ENCODE measurements at places on chromosomes 13 and 19. TPM values are rescaled to one million over a fixed set of nuclear protein-coding genes. Genes with fewer than 3 reads are reported as not detected.

The C19orf38 gene
- 0.26 TPM for total RNA-seq

The SIGLEC7 gene
- not detected for total RNA-seq

The ARHGEF18 gene
- total RNA-seq = 22.7 TPM

The GTF2F2 gene
- 15.2 TPM for total RNA-seq

The WDR18 gene
- 49.3 TPM for total RNA-seq

Measured in aortic smooth muscle cell (primary cell).